Stimulated activated CD8-positive, alpha-beta memory T cell treated with anti-CD3 and anti-CD28 coated beads, Interleukin-4, amount 100 ng/mL, for 24 hours (primary cell): ENCODE measurements at places on chromosomes 11 and 22.
A peak's percentile ranks its signal among the peaks of the same experiment; 100 is the strongest.

DNA sequence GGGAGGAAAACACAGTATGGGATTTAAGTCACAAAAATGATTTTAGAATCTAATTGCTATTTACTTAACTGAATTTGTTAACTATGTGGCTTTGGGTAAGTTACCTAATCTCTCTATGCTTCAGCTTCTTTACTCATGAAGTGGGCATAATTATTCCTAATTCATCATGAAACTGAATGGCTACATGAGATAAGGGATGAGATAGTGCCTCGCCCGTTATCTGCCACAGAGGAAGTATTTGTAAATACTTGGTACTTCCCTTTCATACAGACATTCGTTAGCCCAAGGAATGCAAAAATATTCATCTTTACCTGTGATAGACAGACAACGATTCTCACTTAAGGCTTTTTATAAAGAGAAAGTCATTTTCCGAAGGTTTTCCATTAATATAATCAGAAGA lies 221.2 kb upstream of the BLID start:
- DNase-seq, result no peak

DNA sequence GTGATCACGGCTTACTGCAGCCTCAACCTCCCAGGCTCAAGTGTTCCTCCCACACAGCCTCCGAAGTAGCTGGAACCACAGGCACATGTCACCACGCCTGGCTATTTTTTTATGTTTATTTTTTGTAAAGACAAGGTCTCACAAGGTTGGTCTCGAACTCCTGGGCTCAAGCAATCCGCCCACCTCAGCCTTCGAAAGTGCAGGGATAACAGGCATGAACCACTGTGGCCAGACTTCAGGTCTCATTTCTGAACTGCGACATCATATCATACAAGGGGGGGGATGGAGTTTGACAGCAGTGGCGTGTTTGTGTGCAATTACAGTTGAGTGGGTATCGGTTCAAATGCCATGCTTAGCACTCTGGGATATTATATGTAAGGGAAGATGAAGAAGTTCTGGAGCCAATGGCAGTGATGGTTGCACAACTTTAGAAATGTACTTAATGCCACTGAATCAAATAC lies 6.9 kb downstream of the NAALADL1 start:
- no peak for DNase-seq

- DNase-seq, result no peak
Measured at GRCh38 chr11:88521399-88521798, 183.9 kb upstream of the CTSC start.

GRCh38 chr11:130848361-130849214 lies 67.7 kb downstream of the SNX19 start:
- no peak for DNase-seq

DNA sequence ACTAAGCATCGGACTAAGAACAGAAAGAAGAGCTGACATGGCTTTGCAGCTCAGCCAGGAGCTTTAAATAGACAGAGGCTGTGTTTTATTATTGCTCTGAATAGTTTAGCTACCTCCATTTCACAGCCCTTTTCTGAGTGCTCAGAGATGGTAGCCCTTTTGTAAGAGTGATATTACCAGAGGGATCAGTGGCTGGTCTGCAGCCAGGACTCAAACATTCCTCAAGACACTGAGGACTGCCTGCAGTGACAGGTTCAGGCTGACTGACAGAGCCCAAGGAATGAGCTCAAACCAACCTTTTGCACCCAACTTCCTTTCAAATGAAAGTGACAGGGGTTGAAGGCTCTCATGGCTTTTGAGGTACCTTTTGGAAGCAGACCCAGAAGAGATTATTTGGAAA lies 189.0 kb downstream of the DDX10 start:
- no peak for DNase-seq

GRCh38 chr11:80320765-80321164 lies 879.9 kb upstream of the TENM4 start:
- DNase-seq, result no peak

DNA sequence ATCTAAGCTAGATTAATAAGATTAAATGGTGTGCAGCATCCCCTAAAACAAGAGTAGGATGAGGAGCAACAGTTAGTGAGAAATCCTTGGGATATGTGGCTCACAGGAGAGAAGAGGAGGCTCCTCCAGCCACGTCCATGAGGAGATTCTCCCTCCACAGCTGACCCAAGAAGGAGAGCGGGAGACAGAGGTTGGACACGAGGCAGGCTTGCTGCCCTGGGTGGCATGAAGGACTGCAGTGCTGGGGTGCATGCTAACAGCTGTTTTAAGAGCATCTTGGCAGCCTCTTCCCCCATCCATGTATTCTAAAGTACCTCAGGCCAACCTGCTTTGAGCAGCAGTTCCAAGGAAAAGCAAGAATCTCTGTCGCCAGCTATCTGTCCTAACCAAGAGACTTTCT lies 284.4 kb upstream of the B3GAT1 start:
- no peak for DNase-seq

GRCh38 chr11:111378861-111379601 lies at the start of gene POU2AF1:
Gene POU2AF1, minus strand, starts transcription at chr11:111379275. Its CDS starts 98 bp downstream, at chr11:111379177.
- peak; percentile 47 for DNase-seq
